ENCODE measurements at places on chromosomes 12 and 14.

GRCh38 chr12:21888276-21888863 is 52.9 kb downstream of the ABCC9 start:
- DNase-seq = no peak

DNA sequence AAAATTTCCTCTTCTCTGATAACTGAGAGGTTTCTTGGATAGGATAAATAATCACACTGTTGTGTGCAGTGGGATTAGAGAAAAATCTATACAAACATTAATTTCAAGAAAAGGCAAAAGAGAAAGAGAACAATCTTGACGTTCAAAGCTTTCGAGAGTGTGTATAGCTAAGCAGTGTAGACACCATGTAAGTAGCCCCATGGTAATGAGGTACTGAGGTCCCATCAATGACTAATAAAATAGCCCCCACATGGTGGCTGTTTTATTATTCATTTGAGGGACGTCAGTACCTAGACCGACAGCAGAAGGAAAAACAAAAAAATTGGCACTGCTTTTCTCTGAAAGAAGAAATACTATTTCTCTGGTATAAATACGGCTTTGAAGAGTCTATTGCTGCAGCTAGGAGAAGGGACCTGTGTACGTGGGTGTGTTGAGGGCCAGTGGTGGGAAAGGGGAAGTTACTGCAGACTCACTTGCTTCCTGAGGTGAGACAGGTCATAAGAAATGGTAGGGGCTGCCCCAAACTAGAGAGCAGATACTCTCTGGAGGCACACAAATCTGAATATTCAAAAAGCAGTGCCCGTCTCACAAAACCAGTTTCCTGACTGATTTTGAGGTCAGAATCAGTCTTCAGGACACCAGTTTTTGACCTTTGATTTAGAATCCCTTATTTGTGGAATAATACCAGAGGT is 339.8 kb downstream of the EMP1 start:
- no peak for DNase-seq

- DNase-seq = no peak
Measured at GRCh38 chr12:56229916-56230431, at the start of gene SLC39A5. SLC39A5 (plus strand) TSS chr12:56230051; CDS start chr12:56231275, 1,224 bp downstream.

DNA sequence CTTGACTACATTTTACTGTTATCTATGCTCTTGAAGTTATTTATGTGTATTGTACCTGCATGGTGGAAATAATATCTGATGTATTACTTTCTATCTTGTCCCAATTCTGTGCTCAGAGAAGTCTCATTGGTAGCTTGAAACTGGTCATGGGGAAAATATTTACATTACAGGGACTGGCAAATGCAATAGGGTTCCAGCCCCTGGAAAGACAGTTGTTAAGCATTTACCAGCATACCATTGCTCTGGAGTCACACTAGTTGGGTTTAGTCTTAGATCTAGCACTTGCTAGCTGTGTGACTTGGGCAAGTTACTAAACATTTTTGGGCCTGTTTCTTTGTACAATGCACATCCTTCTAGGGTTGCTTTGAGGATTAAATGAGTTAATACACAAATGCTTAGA is 86.3 kb upstream of the NRXN3 start:
- no peak for DNase-seq

DNA sequence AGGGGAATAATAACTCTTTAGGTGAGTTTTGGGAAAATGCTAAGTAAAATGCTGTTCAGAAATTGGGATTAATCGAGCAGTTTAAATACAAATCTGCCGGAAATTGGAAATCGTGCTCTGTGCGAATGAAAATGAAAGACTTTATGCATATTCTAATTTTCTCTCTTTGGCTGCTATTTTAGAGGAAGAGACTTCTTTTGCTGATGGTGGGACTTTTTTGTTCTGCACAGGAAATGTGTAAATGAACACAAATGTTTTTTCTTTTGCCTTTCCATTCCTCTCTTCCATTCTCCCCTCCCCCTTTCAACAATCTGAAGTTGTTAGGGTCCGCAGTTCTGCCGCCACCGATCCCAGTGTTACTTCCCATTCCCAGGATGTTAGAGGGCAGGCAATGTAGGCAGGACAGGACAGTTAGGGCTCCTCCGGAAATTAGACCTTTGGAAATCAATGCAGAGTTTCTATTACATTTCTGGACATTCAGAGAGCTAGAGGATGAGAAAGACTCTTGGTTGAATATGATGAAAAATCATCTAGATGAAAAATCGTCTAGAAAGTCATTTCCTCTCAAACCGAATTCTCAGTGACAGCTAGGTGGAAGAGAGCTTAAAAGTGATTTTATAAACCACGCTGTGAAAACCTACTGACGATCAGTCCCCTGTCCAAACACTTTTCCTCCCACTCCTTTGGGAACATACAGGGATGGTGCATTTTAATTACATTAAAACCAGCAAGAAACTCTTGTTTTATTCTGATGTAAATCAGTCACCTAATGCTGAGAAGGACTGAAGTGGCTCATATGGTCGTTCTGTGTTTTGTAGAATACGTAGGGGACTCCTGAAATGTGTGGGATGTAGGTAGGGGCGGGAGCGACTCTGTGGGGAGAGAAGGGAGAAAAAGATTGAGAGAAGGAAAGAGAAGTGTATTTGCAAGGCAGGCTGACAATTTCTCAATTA is 17.8 kb downstream of the FOXG1 start:
- no peak for DNase-seq
